ENCODE measurements at places on chromosomes 7 and 10. TPM values are rescaled to one million over a fixed set of nuclear protein-coding genes. Genes with fewer than 3 reads are reported as not detected.

NEUROG3 gene
- not detected for total RNA-seq

KCP gene
- not detected for total RNA-seq

JAKMIP3 gene
- total RNA-seq: 0.33 TPM

SORCS1 gene
- 6.0 TPM for total RNA-seq

HHEX gene
- total RNA-seq: 33.5 TPM

DNA sequence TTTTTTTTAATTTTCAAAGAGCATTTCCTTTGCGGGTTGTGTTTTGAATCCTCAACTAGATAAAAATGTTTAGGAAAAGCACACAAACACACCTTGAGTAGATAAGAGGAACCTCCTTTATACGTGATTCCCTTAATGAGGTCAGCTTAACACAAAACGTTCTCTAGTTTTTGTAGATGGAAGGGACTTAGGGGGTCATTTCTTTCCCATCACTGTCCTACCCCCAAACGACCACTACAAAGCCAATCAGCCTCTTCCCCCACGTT lies 1.2 kb downstream of the SUV39H2 start:
- DNase-seq: no peak
- no peaks in the 10 kb centered on the region for H3K27me3 ChIP-seq
- no peaks in the 10 kb centered on the region for H3K36me3 ChIP-seq

- H3K27ac ChIP-seq: no peak overlapping the region
- H3K27me3 ChIP-seq: no peaks in the 10 kb centered on the region
These were observed 258.8 kb downstream of the STK31 start for GRCh38 chr7:23968791-23969190.

GRCh38 chr7:128400566-128400965 lies 9.2 kb downstream of the IMPDH1 start:
- peaks cover 22% of the 10 kb centered on the region for H3K36me3 ChIP-seq
- no peak overlapping the region for H3K27ac ChIP-seq
- H3K27me3 ChIP-seq: no peaks in the 10 kb centered on the region
- H3K4me1 ChIP-seq: peaks cover 18% of the 10 kb centered on the region

GRCh38 chr10:104393387-104393786 lies 39.8 kb downstream of the CFAP58 start:
- no peaks in the 10 kb centered on the region for H3K4me1 ChIP-seq
- DNase-seq: no peak
- no peaks in the 10 kb centered on the region for H3K36me3 ChIP-seq
- no peaks in the 10 kb centered on the region for H3K27me3 ChIP-seq

- no peaks in the 10 kb centered on the region for H3K27me3 ChIP-seq
- no peaks in the 10 kb centered on the region for H3K36me3 ChIP-seq
- DNase-seq: no peak
- peaks cover 6% of the 10 kb centered on the region for H3K4me1 ChIP-seq
- H3K27ac ChIP-seq: no peak overlapping the region
These were observed 83.2 kb downstream of the PDE1C start for GRCh38 chr7:31986878-31987518.

- H3K4me1 ChIP-seq: no peaks in the 10 kb centered on the region
- no peaks in the 10 kb centered on the region for H3K36me3 ChIP-seq
- no peak for DNase-seq
- no peak overlapping the region for H3K27ac ChIP-seq
- H3K27me3 ChIP-seq: no peaks in the 10 kb centered on the region
- H3K4me3 ChIP-seq: no peak overlapping the region
These were observed 33.9 kb downstream of the STRIP2 start for GRCh38 chr7:129468087-129468486.

All from body of pancreas (tissue), 4 donors.